Inflammatory macrophage (primary cell): ENCODE measurements at places on chromosomes 12 and 14.

GRCh38 chr14:21612324-21612723 lies 22.4 kb downstream of the OR10G2 start:
- no peak for DNase-seq

GRCh38 chr14:58563978-58564377 lies 73.8 kb upstream of the DACT1 start:
- no peak for DNase-seq

GRCh38 chr12:131919366-131920156 lies 9.5 kb upstream of the PUS1 start:
- DNase-seq, result no peak

DNA sequence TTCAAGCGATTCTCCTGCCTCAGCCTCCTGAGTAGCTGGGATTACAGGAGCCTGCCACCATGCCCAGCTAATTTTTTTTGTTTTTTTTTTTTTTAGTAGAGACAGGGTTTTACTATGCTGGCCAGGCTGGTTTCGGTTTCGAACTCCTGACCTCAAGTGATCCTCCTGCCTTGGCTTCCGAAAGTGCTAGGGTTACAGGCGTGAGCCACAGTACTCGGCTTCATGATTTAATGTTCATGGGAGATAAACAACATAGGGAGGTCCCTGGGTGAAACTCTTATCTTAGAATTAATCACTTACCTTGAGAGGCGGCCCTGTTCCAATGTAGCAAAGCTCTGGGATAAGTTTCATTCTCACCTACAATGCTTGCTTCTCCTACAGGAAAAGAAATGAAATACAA lies 48.3 kb downstream of the SEL1L start:
- DNase-seq, result no peak

- DNase-seq, result no peak
Measured at GRCh38 chr14:22336031-22336430, 253.0 kb downstream of the DAD1 start.

GRCh38 chr12:96400631-96401075 lies 414 bp upstream of the CDK17 start:
- DNase-seq, result no peak

GRCh38 chr12:69821456-69822159 lies 3.4 kb upstream of the MYRFL start:
- DNase-seq, result no peak

DNA sequence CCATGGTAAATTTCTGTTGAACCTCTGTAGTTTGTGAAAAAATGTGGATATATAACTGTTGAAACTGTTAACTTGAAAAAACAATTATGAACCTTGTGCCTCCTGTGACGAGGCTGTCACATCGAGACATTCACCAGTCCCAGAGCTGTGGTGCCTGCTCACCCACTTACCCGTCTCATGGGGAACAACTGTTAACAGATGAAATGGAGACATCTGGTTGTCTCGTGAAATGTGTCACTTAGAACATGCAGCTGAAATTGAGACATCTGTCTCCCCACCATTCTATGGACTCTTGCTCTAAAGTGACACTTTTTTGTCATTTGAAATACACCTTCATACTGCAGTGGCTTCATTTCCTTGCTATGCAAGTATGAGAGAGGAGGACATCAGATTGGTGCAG lies 240.6 kb downstream of the GXYLT1 start:
- no peak for DNase-seq

GRCh38 chr12:56086608-56087007 lies 6.6 kb downstream of the ERBB3 start:
- DNase-seq, result no peak

DNA sequence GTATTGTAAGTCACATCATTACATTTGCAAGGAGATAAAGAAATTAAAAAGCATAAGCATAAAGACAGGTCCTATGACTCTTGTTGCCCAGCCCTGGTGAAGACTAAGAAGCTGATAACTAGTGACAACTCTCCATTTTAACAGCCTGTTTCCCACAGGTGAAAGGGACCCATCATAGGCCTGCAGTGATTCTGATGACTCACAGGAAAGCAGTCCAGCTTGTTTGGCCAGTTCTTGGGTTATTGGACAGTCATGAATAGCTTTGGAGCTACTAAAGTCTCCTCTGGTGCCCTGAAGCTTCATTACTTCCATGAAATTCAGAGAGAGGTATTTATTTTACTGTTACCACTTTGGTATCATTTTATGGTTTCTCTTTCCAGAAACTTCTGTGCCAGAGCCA lies 55.5 kb upstream of the DYRK2 start:
- DNase-seq, result no peak

- no peak for DNase-seq
Measured at GRCh38 chr12:31523306-31523705, 67.6 kb downstream of the DENND5B start.

DNA sequence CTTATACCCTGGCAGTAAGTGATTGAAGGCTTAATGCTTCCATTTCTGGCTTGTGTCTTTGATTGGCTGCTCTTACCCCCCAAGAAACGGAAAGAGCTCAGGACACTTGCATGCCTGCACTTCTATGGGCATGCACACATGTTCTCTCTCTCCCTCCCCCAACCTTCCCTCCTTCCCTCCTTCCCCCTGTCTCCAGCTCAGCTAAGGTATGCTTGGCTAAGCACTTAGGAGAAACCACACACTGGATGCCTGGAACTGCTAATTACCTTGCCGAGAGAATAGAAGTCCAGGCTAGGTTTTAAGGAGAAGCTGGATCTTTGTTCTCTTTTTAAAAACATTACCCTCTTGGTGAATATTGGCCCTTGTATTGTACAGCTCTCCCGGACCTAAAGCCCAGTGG lies 1072.8 kb upstream of the TMEM132C start:
- DNase-seq, result no peak

GRCh38 chr12:127048057-127048456 lies 1218.9 kb upstream of the TMEM132C start:
- no peak for DNase-seq

DNA sequence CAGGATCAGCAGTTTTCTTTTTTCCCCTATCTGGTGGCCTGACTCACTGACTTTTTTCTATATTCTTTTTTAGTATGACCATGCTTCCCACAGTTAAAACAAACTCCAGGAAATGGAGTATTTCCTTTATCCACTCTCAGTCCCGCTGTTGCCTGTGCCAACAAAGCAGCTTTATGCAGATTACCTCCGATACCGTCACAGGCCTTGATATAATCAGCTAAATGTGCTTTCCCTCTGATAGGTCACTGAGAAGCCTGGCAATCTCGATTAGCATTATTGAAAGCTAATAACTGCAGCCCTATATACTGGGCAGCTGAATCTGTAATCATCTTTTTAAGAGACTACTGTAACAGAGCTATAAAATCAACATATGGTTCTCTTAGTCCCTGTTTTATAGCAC lies 243.6 kb downstream of the KIF21A start:
- DNase-seq, result no peak

- no peak for DNase-seq
Measured at GRCh38 chr12:25558586-25558985, 5.5 kb upstream of the LMNTD1 start.

GRCh38 chr14:51516706-51517395 lies 134.9 kb upstream of the FRMD6 start:
- no peak for DNase-seq

GRCh38 chr12:18888047-18888446 lies 150.1 kb downstream of the CAPZA3 start:
- DNase-seq, result no peak

GRCh38 chr14:77390188-77390587 lies 13.0 kb downstream of the SAMD15 start:
- DNase-seq, result no peak

DNA sequence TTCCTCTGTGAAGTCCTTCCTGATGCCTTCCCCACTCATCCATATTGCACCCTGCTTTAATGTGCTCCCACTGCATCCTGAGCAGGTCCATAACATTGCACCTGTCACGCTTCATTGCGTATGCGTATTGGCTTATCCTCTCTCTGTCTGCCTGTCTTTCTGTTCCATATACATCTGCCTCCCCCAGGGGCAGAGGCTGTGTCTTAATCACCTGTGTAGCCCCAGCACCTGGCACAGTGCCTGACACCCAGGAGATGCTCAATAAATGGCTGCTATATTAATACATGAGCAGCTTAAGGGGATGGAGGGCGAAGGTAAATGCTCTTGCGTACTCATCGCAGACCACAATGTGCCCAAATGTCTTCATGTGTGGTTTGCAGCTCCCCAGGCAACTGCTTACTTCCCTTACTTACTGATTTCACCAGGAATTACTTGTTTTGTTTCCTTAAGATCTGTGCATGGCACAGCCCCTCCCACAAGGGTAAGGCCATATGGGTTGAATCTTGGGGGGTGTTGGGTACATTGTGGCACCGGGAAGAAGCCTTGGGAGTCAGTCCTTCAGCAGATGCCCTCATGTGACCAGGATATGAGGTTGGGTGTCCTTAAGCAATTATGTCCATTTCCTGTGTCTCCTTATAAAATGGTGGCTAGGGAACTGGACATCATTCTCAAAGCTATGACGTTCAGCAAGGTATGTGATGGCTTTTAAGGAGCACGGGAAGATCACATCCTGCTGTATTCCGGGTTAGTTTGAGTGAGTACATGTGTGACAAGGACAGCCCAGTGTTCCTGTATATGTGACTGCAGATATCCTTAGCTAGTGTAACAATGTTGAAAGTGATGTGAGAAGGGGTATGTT lies 848 bp upstream of the CPNE6 start:
- DNase-seq, result peak; percentile 14

- DNase-seq, result no peak
Measured at GRCh38 chr12:71708658-71709057, 22.8 kb downstream of the TMEM19 start.

DNA sequence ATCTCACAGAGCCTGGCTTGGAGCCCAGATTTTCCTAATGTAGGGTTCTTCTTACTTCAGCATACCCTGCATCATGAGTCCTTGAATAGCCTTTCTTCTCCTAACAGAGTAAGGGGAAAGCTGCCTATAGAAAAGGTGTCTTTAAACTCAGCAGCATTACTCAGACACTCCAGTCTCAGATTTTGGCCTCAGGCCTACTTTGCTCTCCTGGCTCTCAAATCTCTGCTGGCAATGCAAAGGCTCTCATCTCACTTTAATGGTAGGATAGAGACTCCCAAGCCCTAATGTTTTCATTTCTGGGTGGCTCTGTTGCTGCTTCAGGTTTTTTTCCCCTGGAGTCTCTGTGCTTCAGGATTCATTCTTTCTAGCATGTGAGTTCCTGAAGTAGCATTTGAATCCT lies 9.1 kb upstream of the NKX2-8 start:
- DNase-seq, result no peak

DNA sequence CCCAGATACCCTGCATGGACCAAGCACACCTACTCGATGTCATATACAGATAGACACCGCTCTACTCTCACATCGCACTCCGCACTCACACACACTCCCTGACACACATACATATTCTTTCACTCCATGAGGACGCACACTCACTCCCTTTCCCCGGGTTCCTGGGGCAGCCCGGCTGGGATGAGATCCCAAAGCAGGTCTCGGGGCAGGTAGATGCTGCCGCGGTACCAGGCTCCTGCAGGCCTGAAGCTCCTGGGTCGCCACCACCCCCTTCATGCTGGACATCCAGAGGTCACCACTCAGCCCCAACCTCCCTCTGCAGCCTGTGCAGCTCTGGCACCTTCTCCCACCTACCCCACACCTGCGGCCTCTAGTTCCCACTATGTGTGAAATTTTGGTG lies 2.3 kb downstream of the C1QL4 start:
- no peak for DNase-seq

- DNase-seq, result peak; percentile 42
Measured at GRCh38 chr12:124938587-124938986, 24.1 kb upstream of the UBC start.

DNA sequence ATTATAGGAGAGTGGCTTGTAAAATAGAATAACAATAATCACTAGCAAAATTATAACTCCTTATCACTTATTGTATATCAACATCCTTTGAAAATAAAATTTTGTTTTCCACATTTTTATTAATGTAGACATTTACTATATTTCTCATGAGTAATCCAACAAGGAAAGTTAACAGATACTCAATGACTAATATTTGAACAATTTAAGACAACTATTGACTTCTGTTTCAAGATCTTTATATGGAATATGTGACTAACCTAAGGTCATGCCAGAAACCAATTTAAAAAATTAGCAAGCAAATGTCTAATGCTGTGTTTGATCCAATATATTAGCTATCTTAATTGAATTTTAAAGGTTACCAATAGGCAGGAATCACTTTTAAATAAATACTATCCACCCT lies 638.5 kb upstream of the FLRT2 start:
- no peak for DNase-seq

- peak; percentile 33 for DNase-seq
Measured at GRCh38 chr12:121489874-121490273, 90.0 kb downstream of the RNF34 start.

- DNase-seq, result no peak
Measured at GRCh38 chr14:52522581-52523345, 29.5 kb downstream of the TXNDC16 start.

DNA sequence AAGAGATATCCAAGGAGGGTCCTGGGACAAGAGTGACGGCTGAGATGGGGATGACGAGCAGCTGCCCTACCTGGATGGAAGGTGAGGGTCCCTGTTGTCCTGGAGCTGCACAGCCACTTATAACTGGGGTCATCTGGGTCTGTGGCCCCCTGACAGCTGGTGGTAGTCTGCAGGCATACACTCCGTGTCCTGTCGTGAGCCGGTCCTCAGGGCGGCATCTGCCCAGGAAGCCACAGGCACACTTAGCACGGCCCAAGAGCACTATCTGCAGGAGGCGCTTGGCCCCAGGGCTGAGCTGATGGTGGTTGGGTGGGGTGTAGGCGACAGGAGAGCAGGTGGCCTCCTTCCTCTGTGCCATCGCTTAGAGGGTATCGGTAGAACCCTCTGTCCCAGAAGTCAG lies 248.1 kb downstream of the CACNA1C start:
- DNase-seq, result no peak

DNA sequence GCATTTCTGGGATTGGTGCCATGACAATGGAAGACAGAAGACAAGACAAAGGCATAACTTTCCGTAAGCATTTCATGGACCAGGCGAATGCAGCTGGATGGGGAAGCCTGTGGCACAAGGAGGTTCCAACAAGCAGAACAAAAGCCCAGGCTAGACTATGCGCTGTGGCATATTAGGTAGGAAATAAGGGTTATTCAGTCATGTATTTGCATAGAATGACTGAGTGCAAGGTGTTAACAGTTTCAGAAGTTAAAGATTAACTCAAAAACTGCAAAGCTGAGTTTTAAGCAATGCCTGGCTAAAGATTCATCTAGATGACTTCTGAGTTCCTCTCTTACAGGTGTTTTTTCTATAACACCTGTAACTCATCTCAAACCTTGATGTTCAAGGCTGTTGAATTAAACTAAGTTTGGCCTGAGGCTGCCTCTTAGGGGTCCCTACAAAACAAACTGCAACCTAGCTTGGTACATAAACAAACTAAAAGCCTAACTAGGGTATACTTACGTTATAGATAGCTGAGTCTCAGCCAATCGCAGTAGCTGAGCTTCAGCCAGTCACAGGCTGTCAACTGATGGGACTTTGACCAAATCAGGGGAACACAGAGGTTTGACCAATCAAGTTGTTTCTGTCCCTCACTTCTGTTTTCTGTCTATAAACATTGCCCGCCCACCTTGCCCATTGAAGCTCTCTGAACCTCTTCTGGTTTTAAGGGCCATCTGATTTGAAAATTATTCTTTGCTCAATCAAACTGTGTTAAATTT lies 52.2 kb upstream of the PLBD1 start:
- no peak for DNase-seq

- DNase-seq, result peak; percentile 71
Measured at GRCh38 chr12:25459541-25459951, 93.5 kb downstream of the LMNTD1 start.
